ENCODE measurements at places on chromosomes 3 and 15.

DNA sequence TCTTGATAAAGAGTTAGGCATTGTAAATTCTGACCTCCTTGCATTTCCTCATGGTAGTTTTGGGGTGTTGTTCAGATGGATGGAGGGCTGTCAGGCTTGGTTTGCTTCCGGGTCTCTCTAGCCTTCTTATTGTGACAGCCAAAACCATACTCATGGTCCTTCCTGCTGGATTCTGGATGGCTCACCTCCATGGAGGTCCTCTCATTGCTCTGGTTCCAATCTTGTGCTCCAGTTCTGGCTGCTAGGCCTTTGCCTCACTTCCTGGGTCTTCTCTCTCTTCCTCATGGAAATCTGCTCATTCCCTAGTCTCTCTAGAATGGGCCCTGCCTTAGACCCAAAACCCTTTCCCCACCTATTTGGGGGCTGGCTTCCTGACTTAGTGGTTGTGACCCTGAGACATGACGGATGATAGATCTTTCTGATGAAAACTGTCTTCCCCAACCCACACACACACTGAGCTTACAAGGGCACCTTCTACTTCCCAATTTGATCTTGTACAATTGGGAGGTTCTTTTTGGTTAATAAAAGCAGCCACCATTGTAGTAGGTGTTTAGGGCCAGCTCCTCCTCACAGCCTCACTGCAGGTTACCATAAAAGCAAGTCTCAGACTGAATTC lies 66.2 kb upstream of the XCR1 start:
- no peak for DNase-seq

GRCh38 chr3:175735866-175736265 lies 876.7 kb downstream of the NAALADL2 start:
- no peak for DNase-seq

DNA sequence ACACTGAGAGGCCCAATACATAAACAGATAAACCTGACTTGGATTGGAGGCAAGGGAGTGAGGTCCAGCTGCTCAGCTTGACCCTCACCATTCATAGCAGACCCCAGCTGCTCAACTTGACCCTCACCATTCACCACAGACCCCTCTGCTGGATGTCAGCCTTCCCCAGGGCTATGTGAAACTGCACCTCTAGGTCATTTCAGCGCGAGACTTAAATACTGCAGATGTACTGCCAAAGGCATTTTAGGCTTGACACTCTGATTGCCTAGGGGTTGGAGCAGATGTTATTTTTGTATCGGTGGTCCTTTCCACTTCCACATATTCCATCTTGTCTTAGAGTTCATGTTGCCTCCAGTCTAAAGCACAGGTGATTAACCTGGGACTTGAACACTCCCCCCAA lies 41.5 kb upstream of the FAM98B start:
- no peak for DNase-seq

DNA sequence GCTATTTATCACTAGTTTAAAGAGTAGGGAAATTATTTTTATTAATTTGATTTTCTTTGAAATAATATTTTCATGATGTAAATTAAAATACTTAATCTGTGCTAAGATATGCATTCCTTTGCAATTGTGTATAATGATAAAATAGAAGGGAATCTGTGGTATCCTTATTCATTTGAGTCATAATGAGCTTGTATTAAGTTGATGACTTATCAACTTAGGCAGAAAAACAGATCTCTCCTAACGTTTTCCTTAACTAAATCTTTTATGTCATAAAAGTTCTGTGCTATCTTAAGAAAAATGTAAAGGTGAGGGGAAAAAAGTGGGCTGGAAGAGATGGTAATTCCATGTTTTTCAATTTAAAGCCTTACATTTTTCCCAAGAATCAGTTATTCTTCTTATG lies 1.9 kb downstream of the FGF7 start:
- DNase-seq: no peak

DNA sequence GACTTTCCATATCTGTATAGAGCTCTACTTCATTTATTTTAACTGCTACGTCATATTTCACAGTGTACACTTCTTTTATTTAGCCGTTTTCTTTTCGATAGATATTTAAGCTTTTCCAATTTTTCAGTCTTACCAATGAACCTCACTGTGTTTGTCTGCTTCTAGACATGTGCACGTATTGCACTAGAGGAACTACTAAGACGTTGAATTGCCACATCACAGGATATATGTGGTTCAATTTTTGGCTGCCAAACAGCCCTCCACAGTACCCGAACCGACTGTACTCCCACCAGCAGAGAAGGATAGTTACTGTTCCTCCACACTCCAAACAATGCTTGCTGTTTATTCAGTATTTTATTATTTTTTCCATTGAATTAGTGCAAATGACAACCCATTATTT lies 2.0 kb downstream of the NR1I2 start:
- no peak for DNase-seq

GRCh38 chr15:82731527-82731926 lies 21.9 kb upstream of the AP3B2 start:
- DNase-seq: no peak

- DNase-seq: no peak
These were observed 2.8 kb downstream of the CLSTN2 start for GRCh38 chr3:139937674-139938279.

DNA sequence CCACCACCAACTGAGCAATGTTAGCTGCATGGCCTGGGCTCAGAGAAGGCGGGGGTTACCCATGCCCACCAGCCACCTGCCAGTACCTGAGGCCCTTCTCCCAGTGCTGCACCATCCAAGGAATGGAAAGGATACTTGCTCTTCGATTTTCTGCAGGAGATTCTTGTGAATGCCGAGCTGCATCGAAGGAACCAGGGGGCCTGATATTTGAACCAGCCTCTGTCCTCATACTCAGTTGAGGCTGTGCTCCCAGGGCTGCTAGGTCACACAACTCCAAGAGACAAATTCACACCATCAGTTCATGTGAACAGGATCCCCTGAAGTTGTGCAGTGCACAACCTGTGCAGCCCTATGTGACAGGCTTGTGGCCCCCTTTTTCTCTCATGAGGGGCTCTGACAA lies 18.0 kb downstream of the PLA2G4F start:
- DNase-seq: no peak

- DNase-seq: peak; percentile 5
These were observed 21.8 kb upstream of the KLF13 start for GRCh38 chr15:31304751-31305365.

GRCh38 chr15:52579852-52580251 lies 11.0 kb upstream of the ARPP19 start:
- DNase-seq: no peak

GRCh38 chr15:40082195-40082883 lies 26.3 kb downstream of the BMF start:
- DNase-seq: peak; percentile 47

GRCh38 chr3:149977386-149977785 lies 6.7 kb upstream of the PFN2 start:
- no peak for DNase-seq

GRCh38 chr3:162884373-162884772 lies 1387.8 kb downstream of the OTOL1 start:
- DNase-seq: no peak

DNA sequence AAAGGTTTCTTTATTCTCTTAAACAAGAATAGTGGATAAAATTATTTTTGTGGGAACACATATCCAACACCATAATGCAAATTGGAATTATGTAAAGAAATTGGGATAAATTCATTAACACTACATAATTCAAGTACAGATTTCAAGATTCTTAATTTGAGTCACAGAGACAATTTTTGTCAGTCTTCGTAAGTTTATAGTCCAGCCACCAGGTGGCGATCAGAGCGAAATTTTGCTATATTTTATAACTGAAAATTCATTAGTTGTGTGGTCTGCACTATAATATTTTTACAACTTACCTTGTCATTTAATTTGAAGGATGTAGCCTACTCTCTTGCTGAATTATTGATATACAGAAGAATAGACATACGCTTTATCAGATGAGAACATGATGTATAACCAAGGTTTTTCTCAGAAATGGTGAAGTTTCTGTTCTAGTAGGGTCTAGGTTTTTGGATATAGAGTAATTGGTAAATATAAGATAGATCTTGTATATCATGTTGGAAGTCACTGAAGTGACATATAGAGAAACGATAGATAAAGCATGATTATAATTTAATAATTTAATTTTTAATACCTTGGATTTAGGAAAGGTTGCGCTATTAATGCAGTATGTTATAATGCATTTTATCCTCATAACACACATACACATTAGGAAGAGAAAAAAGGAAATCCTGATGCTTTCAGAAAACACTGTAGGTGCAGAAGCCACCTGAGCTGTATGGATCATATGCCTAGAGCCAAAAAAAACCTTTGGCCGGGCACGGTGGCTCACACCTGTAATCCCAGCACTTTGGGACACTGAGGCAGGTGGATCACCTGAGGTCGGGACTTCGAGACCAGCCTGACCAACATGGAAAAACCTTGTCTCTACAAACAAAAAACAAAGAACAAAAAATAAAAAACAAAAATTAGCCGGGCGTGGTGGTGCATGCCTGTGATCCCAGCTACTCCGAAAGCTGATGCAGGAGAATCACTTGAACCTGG lies 31.7 kb downstream of the PLSCR4 start:
- peak; percentile 55 for DNase-seq

- DNase-seq: peak; percentile 41
These were observed 67.1 kb upstream of the CDV3 start for GRCh38 chr3:133506215-133506901.

GRCh38 chr3:135084976-135085375 lies 289.9 kb downstream of the EPHB1 start:
- no peak for DNase-seq

GRCh38 chr15:74808078-74808839 lies 4.4 kb upstream of the LMAN1L start:
- no peak for DNase-seq

Data from CD4-positive, alpha-beta T cell treated with Interleukin-17A for 4 hours (primary cell).